Memory B cell (primary cell): ENCODE measurements at places on chromosomes 5 and 9.

DNA sequence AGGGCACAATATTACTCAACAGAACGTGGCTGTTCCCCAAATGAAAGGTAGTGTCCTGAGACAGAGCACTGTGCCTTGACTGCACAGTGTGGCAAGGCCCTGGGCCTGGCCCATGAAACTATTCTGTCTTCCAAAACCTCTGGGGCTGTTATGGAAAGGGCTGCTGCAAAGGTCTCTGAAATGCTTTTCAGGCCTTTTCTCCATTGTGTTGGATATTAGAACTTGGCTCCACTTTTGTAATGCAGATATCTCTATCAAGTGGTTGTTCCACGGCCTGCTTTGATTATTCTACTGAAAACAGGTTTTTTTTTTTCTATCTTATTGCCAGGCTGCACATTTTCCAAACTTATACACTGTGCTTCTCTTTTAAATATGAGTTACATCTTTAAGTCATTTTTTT lies 777.5 kb upstream of the TYRP1 start:
- no peak for DNase-seq
- no peak overlapping the region for H3K4me3 ChIP-seq
- H3K27me3 ChIP-seq: no peaks in the 10 kb centered on the region
- no peaks in the 10 kb centered on the region for H3K4me1 ChIP-seq
- no peaks in the 10 kb centered on the region for H3K36me3 ChIP-seq

DNA sequence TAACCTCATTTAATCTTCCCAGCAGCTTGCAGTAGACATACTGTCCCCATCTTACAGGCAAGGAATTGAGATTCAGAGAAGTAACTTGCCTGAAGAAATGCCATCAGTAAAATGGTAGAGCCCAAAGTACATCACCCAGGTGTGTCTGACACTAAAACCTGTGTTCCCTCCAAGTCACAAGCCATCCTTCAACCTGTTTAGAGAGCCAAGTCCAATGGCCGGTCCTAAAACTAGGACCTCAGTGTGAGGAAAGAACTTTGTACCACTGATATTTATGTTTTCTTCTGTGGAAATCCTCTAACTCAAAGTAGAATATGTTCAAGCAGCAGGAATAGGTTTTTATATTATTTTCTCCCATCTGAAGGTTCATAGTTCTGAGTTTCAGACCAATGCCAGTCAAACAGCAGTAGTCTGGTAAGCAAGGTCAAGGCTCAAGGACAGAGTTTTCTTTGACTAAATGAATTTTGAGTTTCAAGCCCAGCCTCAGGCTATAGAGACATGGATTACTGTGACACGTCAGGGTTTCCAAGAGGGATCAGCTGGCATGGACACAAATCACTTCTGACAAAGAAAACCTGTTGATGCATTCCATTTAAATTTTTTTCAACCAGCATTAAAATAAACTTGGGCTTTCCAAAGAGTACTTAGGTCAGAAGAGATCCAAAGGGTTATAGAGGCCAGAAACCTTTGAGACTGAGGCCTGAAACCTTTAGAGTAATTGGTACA lies 80.9 kb upstream of the PLPP6 start:
- H3K4me3 ChIP-seq: no peak overlapping the region
- DNase-seq: no peak
- H3K27me3 ChIP-seq: peaks cover 1% of the 10 kb centered on the region
- H3K4me1 ChIP-seq: no peaks in the 10 kb centered on the region

DNA sequence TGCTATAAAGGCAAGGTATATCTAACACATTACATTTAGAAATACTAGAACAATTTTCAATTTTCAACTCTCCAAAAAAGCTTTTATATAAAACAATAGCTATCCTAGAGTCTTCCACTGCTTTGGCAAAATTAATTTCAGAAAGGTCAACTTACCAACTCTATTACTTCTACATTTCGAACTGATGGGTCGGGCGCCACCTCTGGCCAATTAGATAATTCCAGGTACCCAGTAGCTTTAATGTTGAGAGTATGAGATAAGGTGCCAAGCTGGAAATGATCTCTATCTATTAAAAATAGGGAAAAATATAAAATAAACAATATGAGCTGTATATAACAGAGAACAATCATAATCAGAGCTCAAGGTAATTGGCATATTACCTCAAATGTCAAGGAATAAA lies 166.6 kb downstream of the AP3B1 start:
- no peaks in the 10 kb centered on the region for H3K4me1 ChIP-seq
- peaks cover 15% of the 10 kb centered on the region for H3K36me3 ChIP-seq
- no peak for DNase-seq
- H3K27me3 ChIP-seq: no peaks in the 10 kb centered on the region

DNA sequence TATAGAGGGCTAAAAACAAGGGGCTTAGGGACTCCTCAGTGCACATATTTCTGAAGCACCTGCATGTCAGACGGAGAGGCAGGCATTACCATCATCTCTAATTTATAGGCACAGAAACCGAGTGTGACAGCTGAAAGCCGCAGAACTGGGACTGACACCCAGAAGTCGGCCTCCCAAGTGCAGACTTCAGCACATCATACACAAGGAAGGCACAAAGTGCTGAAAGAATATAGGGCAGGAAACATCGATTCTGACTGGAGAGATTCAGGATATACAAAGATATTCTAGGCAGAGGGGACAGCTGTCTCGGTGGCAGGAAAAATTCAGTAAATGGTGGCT lies 11.2 kb downstream of the MRPS27 start:
- peak overlapping the region; percentile 91 for H3K4me3 ChIP-seq
- no peaks in the 10 kb centered on the region for H3K27me3 ChIP-seq
- H3K27ac ChIP-seq: peak overlapping the region; percentile 90
- no peak for DNase-seq

- peaks cover 1% of the 10 kb centered on the region for H3K27me3 ChIP-seq
- H3K27ac ChIP-seq: no peak overlapping the region
- H3K4me3 ChIP-seq: no peak overlapping the region
- H3K4me1 ChIP-seq: no peaks in the 10 kb centered on the region
- H3K36me3 ChIP-seq: no peaks in the 10 kb centered on the region
These were observed 61.9 kb downstream of the WWC1 start for GRCh38 chr5:168353216-168353957.

- no peaks in the 10 kb centered on the region for H3K27me3 ChIP-seq
- peak overlapping the region; percentile 77 for H3K4me3 ChIP-seq
- peaks cover 24% of the 10 kb centered on the region for H3K4me1 ChIP-seq
- no peak for DNase-seq
- H3K36me3 ChIP-seq: peaks cover 5% of the 10 kb centered on the region
- H3K27ac ChIP-seq: peak overlapping the region; percentile 95
These were observed 83.7 kb upstream of the IL12B start for GRCh38 chr5:159414021-159414420.

- peaks cover 1% of the 10 kb centered on the region for H3K4me1 ChIP-seq
- no peaks in the 10 kb centered on the region for H3K27me3 ChIP-seq
- no peak overlapping the region for H3K4me3 ChIP-seq
- no peak overlapping the region for H3K27ac ChIP-seq
- DNase-seq: no peak
- H3K36me3 ChIP-seq: peaks cover 5% of the 10 kb centered on the region
These were observed 389.4 kb downstream of the RAB3C start for GRCh38 chr5:58972301-58972700.

- peaks cover 8% of the 10 kb centered on the region for H3K36me3 ChIP-seq
- H3K4me1 ChIP-seq: peaks cover 38% of the 10 kb centered on the region
- peak overlapping the region; percentile 97 for H3K27ac ChIP-seq
- no peaks in the 10 kb centered on the region for H3K27me3 ChIP-seq
- peak overlapping the region; percentile 85 for H3K4me3 ChIP-seq
- DNase-seq: peak; percentile 64
These were observed 43.3 kb upstream of the NCS1 start for GRCh38 chr9:130128733-130129431.

GRCh38 chr9:105405514-105406131 lies 42.2 kb upstream of the FSD1L start:
- H3K4me1 ChIP-seq: peaks cover 6% of the 10 kb centered on the region
- DNase-seq: no peak
- H3K4me3 ChIP-seq: no peak overlapping the region
- H3K36me3 ChIP-seq: peaks cover 4% of the 10 kb centered on the region

GRCh38 chr5:139662617-139663016 lies 14.5 kb downstream of the CXXC5 start:
- H3K4me1 ChIP-seq: peaks cover 74% of the 10 kb centered on the region
- H3K4me3 ChIP-seq: peak overlapping the region; percentile 60
- H3K36me3 ChIP-seq: no peaks in the 10 kb centered on the region
- peak overlapping the region; percentile 85 for H3K27ac ChIP-seq
- H3K27me3 ChIP-seq: no peaks in the 10 kb centered on the region

- peaks cover 7% of the 10 kb centered on the region for H3K4me1 ChIP-seq
- peaks cover 26% of the 10 kb centered on the region for H3K27me3 ChIP-seq
- no peak overlapping the region for H3K4me3 ChIP-seq
- DNase-seq: no peak
- no peak overlapping the region for H3K27ac ChIP-seq
These were observed 75.9 kb downstream of the TENT4A start for GRCh38 chr5:6788956-6789649.

GRCh38 chr5:89313804-89314588 lies 431.0 kb upstream of the MEF2C start:
- H3K27ac ChIP-seq: peak overlapping the region; percentile 84
- H3K4me3 ChIP-seq: no peak overlapping the region
- H3K27me3 ChIP-seq: no peaks in the 10 kb centered on the region
- H3K4me1 ChIP-seq: peaks cover 14% of the 10 kb centered on the region
- no peaks in the 10 kb centered on the region for H3K36me3 ChIP-seq

GRCh38 chr5:112367400-112367799 lies 51.7 kb downstream of the EPB41L4A start:
- no peak overlapping the region for H3K27ac ChIP-seq
- H3K36me3 ChIP-seq: no peaks in the 10 kb centered on the region

DNA sequence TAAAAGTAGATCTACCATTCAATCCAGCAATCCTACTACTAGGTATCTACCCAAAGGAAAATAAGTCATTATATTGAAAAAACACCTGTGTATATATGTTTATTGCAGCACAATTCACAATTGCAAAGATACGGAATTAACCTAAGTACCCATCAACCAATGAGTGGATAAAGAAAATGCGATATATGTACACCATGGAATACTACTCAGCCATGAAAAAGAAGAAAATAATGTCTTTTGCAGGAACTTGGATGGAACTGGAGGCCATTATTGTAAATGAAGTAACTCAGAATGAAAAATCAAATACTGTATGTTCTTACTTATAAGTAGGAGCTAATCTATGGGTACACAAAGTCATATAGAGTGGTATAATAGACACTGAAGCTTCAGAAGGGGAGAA lies 63.4 kb upstream of the PITX1 start:
- no peaks in the 10 kb centered on the region for H3K36me3 ChIP-seq
- no peaks in the 10 kb centered on the region for H3K4me1 ChIP-seq
- peaks cover 8% of the 10 kb centered on the region for H3K27me3 ChIP-seq
- no peak overlapping the region for H3K4me3 ChIP-seq

DNA sequence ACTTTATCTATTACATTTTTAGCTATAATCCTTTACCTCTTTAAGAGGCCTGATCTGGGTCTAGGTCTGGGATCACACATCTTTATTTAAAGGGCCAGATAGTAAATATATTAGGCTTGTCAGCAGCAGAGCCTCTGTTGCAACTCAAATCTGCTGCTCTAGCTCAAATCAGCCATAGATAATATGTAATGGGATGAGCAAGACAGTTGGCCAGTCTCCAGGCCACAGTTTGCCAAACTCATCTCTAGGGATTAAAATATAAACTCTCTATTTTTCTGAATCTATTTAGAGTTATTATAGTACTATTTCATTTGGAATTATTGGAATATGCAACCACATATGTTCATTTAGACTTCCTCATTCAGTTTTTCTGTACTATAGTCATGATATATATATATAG lies 115.9 kb upstream of the MINAR2 start:
- no peaks in the 10 kb centered on the region for H3K36me3 ChIP-seq
- H3K4me3 ChIP-seq: no peak overlapping the region
- no peak overlapping the region for H3K27ac ChIP-seq
- H3K27me3 ChIP-seq: no peaks in the 10 kb centered on the region
- H3K4me1 ChIP-seq: no peaks in the 10 kb centered on the region

DNA sequence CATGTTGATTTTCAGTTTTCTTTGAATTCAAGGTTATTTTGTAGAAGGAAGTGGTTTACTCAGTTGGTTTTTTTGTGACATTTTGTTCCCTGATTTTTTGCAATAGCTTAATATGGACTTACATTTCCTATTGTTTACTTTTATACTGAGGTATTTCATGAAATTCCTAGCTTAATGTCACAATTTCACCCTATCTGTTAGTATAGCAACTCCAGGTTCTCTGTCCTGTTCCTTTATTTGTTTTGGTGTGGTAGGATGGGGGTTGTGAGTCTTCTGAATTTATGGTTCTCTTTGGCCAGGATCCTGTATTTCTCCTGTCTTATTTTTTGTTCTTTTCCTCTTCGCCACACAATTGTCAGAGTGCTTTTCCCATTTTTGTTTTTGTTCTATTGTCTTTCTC lies 523.4 kb upstream of the ARRDC3 start:
- no peaks in the 10 kb centered on the region for H3K36me3 ChIP-seq
- no peak for DNase-seq
- no peaks in the 10 kb centered on the region for H3K4me1 ChIP-seq
- H3K27ac ChIP-seq: no peak overlapping the region
- no peaks in the 10 kb centered on the region for H3K27me3 ChIP-seq
- no peak overlapping the region for H3K4me3 ChIP-seq

GRCh38 chr5:180213256-180213600 lies 4.2 kb upstream of the RASGEF1C start:
- H3K36me3 ChIP-seq: no peaks in the 10 kb centered on the region
- no peak overlapping the region for H3K4me3 ChIP-seq
- no peak overlapping the region for H3K27ac ChIP-seq

- no peak overlapping the region for H3K4me3 ChIP-seq
- H3K36me3 ChIP-seq: no peaks in the 10 kb centered on the region
- H3K27ac ChIP-seq: no peak overlapping the region
- no peaks in the 10 kb centered on the region for H3K27me3 ChIP-seq
These were observed 45.3 kb upstream of the PPP3R2 start for GRCh38 chr9:101639785-101640665.
